Stimulated activated CD8-positive, alpha-beta memory T cell treated with anti-CD3 and anti-CD28 coated beads, Interleukin-12 subunit alpha, Interleukin-12 subunit beta, amount 100 ng/mL, for 1 hour (primary cell): ENCODE measurements at places on chromosomes 12 and 14.

DNA sequence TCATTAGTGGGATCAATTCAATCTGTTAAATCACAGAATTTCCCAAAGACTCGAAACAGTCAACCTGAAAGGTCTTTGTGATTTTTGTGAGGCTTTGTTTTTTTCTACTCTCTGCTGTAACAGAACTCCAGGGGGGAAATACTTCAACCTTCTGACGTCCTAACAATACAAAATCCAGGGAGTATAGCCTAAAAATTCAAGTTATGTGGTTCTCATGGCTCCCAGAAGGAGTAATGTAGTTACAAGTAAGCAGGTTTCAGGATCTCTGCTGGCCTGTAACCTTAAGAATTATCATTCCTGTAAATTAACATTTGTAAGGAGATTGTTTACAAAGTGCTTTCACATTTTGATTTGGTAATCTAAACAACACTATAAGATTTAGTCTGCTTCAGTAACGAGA is 39.9 kb downstream of the VEZT start:
- no peak for DNase-seq

GRCh38 chr14:36315159-36315853 is 5.1 kb downstream of the MBIP start:
- DNase-seq: no peak

DNA sequence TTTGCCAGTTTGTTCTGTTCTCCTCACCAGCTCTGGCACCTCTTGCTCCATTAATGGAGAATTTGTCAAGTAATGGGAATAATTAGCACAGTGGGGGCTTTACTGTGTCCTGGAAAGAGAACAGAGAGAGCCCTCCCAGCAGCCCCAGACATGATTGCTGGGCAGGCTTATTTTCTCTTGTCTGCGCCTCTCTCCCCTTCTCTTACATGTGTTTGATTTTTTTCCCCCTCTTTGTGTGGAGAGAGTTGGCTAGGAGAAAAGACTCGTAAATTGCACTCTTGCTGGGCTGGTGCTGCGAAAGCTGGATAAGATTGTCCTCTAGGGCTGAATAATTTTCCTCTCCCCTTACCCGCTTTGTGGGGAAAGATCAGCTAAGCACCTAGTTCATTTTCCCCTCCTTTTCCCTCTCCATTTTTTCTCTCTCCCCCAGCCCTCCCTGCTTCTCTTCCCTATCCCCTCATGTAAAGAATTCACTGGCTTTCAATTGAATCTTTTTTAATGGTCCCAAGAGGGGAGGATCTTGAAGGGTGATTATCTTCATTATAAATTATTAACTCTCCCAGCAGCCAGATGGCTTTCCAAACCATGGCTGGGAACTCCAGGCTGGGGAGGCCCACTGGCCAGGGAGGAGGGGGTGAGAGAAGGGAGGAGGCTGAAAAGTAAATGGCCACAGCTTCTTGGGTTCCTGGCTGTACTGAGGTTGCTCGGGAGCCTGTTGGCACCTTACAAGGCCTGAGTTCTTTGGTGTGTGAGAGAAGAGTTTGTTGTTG is 62.2 kb downstream of the NRXN3 start:
- no peak for DNase-seq

GRCh38 chr14:41350476-41350875 is 256.2 kb upstream of the LRFN5 start:
- no peak for DNase-seq

GRCh38 chr14:35250319-35250718 is 41.9 kb upstream of the PSMA6 start:
- no peak for DNase-seq
